Sigmoid colon (tissue), 7 donors: ENCODE measurements at places on chromosomes 3 and 15. TPM values are rescaled to one million over a fixed set of nuclear protein-coding genes. Genes with fewer than 3 reads are reported as not detected.
A peak's percentile ranks its signal among the peaks of the same experiment; 100 is the strongest.

GRCh38 chr3:9782770-9783169 lies 9.5 kb downstream of the TADA3 start:
- DNase-seq: no peak

GRCh38 chr3:52044869-52045619 lies 11.3 kb downstream of the DUSP7 start:
- no peak for DNase-seq

DNA sequence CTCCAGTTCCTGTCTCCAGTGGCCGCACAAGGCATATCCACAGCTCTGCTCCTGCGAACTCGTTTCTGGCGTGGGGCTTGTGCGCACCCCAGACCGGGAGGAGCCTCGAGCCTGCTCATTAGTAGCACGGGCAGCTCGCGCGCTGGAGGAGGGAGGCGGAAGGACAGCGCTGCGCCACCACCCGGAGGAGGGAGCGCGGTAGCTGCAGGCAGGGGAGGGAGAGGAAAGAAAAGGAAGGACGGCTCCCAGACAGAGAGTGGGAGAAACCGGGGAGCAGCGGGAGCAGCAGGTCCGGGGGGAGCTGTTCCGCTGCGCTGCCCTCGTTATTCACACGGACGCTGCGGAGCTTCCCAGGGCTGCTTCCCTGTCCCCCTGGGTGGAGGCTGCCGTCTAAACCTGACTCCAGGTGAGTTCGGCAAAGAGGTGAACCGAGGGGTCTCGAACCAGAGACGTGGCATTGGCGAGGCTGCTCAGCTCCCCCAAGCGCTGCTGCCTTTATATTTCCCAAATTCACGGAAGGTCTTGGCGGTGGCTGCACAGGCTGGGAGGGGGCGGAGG lies 121.3 kb upstream of the ZNF717 start:
- DNase-seq: peak; percentile 62

- no peak for DNase-seq
Observed at GRCh38 chr3:189258261-189258660, 86.5 kb downstream of the TPRG1 start.

DNA sequence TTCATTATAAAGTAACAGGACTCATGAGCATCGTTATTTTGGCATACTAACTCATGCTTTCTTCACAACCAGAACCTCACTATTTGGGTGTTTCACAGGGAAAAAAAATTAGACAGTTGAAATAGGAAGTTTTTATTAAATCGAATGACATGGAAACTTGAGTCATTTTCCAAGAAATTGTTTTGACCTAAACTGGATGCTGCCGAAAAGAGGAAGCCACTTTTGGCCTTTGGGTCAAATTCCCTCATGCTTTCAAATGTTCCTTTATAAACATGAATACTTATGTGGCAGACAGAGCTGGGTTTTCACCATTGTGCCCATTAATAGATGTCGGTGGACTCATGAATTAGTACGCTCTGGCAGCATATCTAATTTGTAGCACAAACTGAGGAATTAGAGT lies 224.9 kb downstream of the MCTP2 start:
- no peak for DNase-seq

Gene LEKR1
- 0.68 TPM for total RNA-seq
